Motor neuron (in vitro differentiated cells): ENCODE measurements at places on chromosomes 11 and 22. TPM values are rescaled to one million over a fixed set of nuclear protein-coding genes. Genes with fewer than 3 reads are reported as not detected.

- ATAC-seq = no peak
Observed at GRCh38 chr11:120188811-120189455, 21.9 kb upstream of the OAF start.

GRCh38 chr22:29574762-29575450, 6.0 kb downstream of the NIPSNAP1 start:
- ATAC-seq = no peak

GRCh38 chr11:57644748-57645688, 4.7 kb downstream of the YPEL4 start:
- ATAC-seq = peak; percentile 56

DNA sequence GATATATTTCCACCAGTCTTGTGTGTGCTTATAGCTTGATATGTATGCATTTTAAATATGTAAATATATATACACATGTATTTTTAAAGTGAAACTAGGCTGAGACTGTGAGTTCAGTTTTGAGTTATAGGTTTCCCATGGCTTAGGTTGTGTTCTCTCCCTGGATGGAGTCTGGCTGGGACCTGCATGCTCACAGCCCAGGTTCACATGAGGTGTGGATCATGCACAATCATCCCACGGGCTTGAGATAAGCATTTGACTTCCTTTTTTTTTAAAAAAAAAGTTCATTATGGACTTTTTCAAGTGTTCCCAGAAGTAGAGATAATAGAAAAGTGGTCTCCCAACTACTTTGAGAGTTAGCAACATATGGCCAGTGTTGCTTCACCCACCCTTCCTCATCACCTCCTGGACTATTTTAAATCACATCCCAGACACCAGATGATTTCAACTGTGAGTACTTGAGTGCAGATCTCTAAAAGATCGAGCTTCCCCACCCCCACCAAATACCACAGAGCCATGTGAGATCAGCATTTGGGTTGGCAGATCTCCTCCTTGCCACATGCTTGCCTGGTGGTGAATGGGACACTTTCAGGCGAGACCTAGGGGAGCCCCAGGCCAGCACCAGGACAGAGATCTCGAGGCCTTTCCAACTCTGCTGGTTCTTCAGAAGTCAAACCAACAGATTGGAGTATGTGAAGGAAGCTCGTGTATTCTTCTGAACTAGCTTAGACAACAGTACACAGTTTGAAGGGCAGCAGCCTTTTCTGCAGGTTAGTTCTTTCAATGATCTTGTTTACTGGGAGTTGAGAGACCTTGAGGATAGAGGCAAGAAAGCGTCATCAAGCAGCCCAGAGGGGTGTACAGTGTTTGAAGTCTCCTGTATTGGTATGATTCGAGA, 15.9 kb downstream of the MED15 start:
- no peak for ATAC-seq

GRCh38 chr11:13850231-13851005, 112.1 kb upstream of the SPON1 start:
- ATAC-seq = peak; percentile 75

- ATAC-seq = no peak
Observed at GRCh38 chr11:35242412-35243242, 103.7 kb downstream of the CD44 start.

GRCh38 chr11:475941-476340, 25.9 kb downstream of the PTDSS2 start:
- no peak for ATAC-seq

- no peak for ATAC-seq
Observed at GRCh38 chr11:116865696-116866095, 28.3 kb upstream of the APOA1 start.

DNA sequence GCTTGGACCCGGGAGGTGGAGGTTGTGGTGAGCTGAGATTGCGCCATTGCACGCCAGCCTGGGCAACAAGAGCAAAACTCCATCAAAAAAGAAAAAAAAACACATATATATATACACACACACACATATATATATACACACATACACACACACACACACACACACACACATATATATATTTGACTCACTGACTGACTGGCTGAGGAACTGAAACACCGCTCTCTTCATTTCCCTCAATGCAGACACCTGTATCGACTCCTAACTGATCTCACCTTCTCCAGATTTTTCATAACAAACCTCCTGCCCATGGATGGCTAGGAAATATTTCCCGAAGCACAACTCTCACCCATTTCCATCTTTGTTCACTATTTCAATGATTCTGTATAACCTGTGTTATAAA, 140.7 kb upstream of the ANO3 start:
- no peak for ATAC-seq

DNA sequence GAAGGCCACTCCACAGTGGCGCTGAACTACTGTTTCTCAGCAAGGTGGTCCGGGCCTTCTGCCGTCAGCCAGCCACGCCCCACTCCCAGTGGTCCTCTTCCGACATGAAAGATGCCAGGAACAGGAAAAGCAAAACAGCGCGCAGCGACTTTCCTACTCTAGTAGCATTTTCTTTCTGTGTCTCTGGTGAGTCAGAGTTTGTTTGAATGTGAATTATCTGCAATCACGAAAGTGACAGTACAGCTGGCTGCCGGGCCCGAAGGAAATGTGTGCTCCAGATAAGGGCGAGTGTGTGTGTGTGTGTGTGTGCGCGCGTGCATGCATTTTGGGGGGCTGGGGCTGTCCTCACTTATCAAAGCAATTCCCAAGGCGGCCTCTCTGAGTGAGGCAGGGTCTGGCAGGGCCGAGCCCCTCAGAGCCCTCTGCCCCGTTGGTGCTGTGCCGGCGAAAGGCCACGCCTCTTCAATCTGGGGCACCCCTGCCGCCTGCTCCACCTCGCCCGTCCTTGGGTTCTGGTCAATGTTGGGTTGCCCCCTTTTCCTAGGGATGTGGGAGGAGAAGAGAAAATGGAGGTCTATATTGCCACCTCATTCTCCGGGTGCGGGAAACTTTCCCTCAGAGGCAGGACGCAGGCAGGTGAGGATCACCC, 288.5 kb downstream of the KIRREL3 start:
- peak; percentile 90 for ATAC-seq

CASP12 gene
- total RNA-seq = 0.43 TPM in 1 of 2 replicates, not detected in the other

TBX1 gene
- total RNA-seq = 0.57 and 0.82 TPM in 2 replicates

- ATAC-seq = no peak
Observed at GRCh38 chr11:79209540-79210266, 231.1 kb downstream of the TENM4 start.

NUP160 gene
- 51.6 and 51.7 TPM in 2 replicates for total RNA-seq

GRCh38 chr22:44242946-44243724, 62.4 kb downstream of the PARVG start:
- ATAC-seq = no peak

GRCh38 chr11:103047837-103048236, 44.1 kb downstream of the DCUN1D5 start:
- ATAC-seq = no peak

- ATAC-seq = no peak
Observed at GRCh38 chr11:77449060-77449521, 24.8 kb downstream of the PAK1 start.

CATSPERZ gene
- total RNA-seq = 1.2 TPM in 1 of 2 replicates, not detected in the other

GRCh38 chr22:47047321-47048122, 285.1 kb downstream of the TBC1D22A start:
- ATAC-seq = no peak

DNA sequence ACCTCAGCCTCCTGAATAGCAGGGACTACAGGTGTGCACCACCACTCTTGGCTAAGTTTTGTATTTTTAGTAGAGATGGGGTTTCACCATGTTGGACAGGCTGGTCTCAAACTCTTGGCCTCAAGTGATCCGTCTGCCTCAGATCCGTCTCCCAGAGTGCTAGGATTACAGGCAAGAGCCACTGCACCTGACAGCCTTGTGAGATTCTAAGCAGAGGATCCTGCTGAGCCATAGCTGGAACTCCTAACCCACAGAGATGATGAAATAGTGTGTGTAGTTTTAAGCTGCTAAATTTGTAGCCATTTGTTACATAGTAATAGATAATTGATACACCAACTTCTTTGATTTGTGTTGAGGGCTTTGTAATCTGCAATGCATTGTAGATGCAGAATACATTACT, 51.1 kb downstream of the CLMP start:
- ATAC-seq = no peak

GRCh38 chr22:21690401-21690801, 24.6 kb downstream of the PPIL2 start:
- ATAC-seq = no peak

DNA sequence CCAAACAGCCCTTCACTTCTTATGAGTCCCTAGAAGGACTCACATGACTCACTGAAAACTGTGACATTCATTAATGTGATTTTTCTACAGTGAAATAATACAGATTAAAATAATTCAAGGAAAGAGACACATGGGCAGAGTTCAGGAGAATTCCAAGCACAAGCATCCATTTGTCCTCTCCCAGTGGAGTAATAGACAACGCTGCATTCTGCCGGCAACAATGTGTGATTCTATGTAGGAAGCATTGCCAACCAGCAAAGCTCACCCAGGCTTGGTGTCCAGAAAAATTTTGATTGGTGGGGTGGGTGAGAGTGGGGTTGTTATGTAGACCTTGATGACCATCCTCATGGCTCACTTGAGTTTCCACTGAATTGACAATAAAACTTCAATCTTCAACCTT, 123.9 kb downstream of the VPREB1 start:
- ATAC-seq = no peak

DNA sequence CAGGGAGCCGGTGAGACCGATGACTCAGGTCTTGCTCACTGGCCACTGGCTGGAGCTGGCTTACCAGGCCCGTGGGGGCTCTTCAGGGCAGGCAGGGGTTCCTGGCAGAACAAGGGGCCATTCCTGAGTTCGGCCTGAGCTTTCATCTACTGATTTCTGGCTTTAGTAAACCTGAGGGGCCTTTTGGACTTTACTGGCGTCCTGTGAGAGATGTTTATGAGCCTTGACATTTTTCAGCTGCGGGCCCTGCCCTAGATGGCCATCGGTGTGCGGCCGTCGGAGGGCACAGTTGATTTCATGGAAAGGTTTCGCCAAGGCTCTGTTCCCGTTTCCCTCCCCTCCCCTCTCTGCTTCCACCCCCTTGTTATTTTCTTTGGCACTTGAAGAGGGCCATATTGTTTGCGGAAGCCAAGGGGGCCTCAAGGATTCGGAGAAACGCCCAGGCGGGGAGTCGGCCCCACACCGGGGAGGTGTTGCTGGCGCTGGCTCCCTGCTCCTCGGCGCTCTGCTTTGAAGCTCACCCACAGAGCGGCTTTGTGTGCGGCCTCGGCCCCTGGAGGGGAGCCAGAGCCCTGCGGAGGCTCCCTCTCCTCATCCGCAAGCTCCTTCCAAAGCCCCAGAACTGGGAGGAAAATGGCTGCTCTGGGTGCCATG, 17.7 kb downstream of the ELF5 start:
- ATAC-seq = no peak

- no peak for ATAC-seq
Observed at GRCh38 chr22:38286915-38287669, 14.3 kb upstream of the TMEM184B start.

- no peak for ATAC-seq
Observed at GRCh38 chr11:30760345-30760744, 174.2 kb upstream of the MPPED2 start.

MAPK8IP2 gene
- total RNA-seq = 29.7 and 36.0 TPM in 2 replicates

GRCh38 chr11:42824067-42824466, 487.7 kb upstream of the API5 start:
- no peak for ATAC-seq
